ENCODE measurements at places on chromosomes 2 and 18. TPM values are rescaled to one million over a fixed set of nuclear protein-coding genes. Genes with fewer than 3 reads are reported as not detected.

LDLRAD4 gene
- 2.8 TPM for total RNA-seq

NOL4 gene
- not detected for total RNA-seq

L3MBTL4 gene
- 0.05 TPM for total RNA-seq

RBMS1 gene
- 51.0 TPM for total RNA-seq

TUBA3D gene
- 10.3 TPM for total RNA-seq

DLX1 gene
- 2.7 TPM for total RNA-seq

SCLY gene
- 19.4 TPM for total RNA-seq

PSD4 gene
- total RNA-seq: 12.6 TPM

STPG4 gene
- total RNA-seq: not detected

STEAP3 gene
- total RNA-seq: 45.5 TPM

MERTK gene
- total RNA-seq: 3.0 TPM

ARL4C gene
- 45.7 TPM for total RNA-seq

NT5C1B gene
- not detected for total RNA-seq

SLC8A1 gene
- 0.20 TPM for total RNA-seq

C1QL2 gene
- total RNA-seq: 0.31 TPM

PHLPP1 gene
- 8.4 TPM for total RNA-seq

CD207 gene
- not detected for total RNA-seq

RAX gene
- total RNA-seq: not detected

KCNJ13 gene
- total RNA-seq: not detected

CPLX4 gene
- not detected for total RNA-seq

NPPC gene
- total RNA-seq: 0.42 TPM

CYS1 gene
- total RNA-seq: 1.7 TPM

TXNDC2 gene
- 0.06 TPM for total RNA-seq

CDH7 gene
- not detected for total RNA-seq

DHRS9 gene
- 3.3 TPM for total RNA-seq

NLRC4 gene
- 0.11 TPM for total RNA-seq

RND3 gene
- 45.9 TPM for total RNA-seq

DES gene
- total RNA-seq: 0.27 TPM

SOX11 gene
- total RNA-seq: not detected

SDC1 gene
- total RNA-seq: 167 TPM

FBXO48 gene
- total RNA-seq: 0.56 TPM

Measured in A549 treated with AZD2906 at 1 μM for 4 hours (cell line).